ENCODE measurements at places on chromosomes 12 and 14.

GRCh38 chr12:64875186-64875585, 50.7 kb downstream of the TBC1D30 start:
- no peak for DNase-seq

GRCh38 chr14:93040982-93041381, 74.7 kb downstream of the ITPK1 start:
- peak; percentile 63 for DNase-seq

DNA sequence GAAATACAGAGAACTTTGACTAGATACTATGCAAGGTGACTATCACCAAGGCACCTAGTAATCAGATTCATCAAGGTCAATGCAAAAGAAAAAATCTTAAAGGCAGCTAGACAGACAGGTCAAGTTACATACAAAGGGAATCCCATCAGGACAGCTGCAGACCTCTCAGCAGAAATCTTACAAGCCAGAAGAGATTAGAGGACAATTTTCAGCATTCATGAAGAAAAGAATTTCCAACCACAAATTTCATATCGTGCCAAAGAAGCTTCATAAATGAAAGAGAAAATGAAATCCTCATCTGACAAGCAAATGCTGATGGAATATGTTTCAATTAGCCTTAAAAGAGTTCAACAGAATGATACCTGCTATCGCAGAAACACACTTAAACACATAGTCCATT, 913.7 kb downstream of the RPS29 start:
- DNase-seq: no peak

GRCh38 chr12:47832263-47832933, 12.7 kb upstream of the HDAC7 start:
- no peak for DNase-seq

GRCh38 chr14:87992346-87992717, 650 bp downstream of the GALC start:
- DNase-seq: peak; percentile 52

GRCh38 chr14:94844593-94845152, 74.8 kb upstream of the GSC start:
- no peak for DNase-seq

All from iPS-NIHi11 (cell line).